Right cardiac atrium (tissue), 5 donors: ENCODE measurements at places on chromosomes 12 and 14.
A peak's percentile ranks its signal among the peaks of the same experiment; 100 is the strongest.

GRCh38 chr12:107955966-107956643 is 173.0 kb upstream of the WSCD2 start:
- DNase-seq = no peak

DNA sequence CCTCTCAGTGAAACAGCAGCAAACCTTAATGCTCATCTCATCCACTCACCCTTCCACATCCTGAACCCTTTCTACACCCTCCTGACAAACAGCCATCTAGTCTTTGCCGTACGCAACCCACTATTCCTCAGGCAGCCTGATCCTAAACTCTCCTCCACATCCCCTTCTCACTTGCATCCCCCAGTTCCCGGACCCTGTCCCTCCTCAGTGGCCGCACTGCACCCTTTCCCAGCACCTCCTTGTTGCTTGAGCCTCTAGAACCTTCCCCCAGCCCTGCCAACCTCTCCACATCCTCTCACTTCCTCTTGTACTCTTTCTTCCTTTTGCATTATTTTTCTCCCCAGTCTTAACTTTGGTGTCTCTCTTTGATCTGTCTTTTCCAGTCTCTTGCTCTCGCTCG is 42.9 kb downstream of the IQSEC3 start:
- no peak for DNase-seq

GRCh38 chr14:60323199-60323896 is 74.3 kb downstream of the PPM1A start:
- DNase-seq = no peak

GRCh38 chr14:58794993-58795762 is 157.4 kb downstream of the DACT1 start:
- no peak for DNase-seq

- no peak for DNase-seq
Measured at GRCh38 chr14:72879431-72879830, 14.5 kb downstream of the DPF3 start.

- no peak for DNase-seq
Measured at GRCh38 chr14:94660306-94660946, 48.2 kb downstream of the SERPINA3 start.

- DNase-seq = no peak
Measured at GRCh38 chr12:47725893-47726292, 603 bp upstream of the ENDOU start.

DNA sequence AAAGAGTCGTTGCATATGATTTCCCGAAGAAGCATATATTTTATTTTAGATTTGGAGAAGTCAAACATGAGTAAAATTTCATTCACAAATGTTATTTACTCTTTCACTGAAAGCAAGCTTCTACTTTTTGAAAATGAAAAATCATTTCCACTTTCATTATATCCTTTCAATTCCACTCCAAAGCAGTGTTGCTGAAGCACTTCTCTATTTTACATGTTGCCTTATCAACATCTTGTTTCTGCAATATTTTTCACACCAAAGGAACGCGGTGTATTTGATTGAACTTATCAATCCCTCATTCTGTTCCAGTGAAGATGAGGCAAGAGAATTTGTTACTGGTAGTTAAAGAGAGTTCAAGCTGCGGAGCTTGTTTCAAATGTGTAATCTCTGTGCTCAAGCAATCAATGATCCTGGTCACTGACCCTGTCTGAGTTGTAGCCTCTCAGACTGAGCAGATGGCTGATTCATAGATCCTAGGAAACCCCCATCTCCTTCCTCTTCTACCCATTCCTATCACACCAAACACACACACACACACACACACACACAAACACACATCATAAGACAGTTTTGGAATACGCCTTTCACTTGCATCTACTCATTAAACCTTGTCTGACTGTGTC is 236.2 kb upstream of the FLRT2 start:
- no peak for DNase-seq

- DNase-seq = peak; percentile 100
Measured at GRCh38 chr12:49707128-49707811, at the start of gene FMNL3. Gene FMNL3 (minus strand): TSS chr12:49707405. CDS start chr12:49707180, 225 bp downstream.

GRCh38 chr12:121288986-121289385 is 7.5 kb downstream of the CAMKK2 start:
- peak; percentile 78 for DNase-seq

GRCh38 chr12:40197590-40197989 is 27.2 kb upstream of the LRRK2 start:
- no peak for DNase-seq

- DNase-seq = peak; percentile 6
Measured at GRCh38 chr12:132161796-132162507, 17.7 kb downstream of the NOC4L start.

DNA sequence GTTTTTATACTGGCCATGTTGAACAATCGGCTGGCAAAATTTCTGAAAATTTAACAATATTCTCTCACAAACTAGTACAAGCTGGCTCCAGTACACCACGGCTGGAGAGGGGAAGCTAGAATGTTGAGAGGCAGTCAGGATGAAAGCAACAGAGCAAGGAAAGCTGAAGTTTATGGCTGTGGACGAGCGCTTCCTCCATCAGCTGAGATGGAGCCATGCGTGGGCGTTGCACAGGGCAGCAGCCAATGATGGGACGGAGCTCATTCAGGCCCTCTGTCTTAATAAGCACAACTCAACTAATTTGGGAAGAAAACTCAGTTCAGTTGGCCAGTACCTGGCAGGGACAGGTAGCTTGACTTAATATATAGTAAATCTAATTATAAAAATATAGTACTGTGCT is 14.1 kb upstream of the DCP1B start:
- DNase-seq = no peak

DNA sequence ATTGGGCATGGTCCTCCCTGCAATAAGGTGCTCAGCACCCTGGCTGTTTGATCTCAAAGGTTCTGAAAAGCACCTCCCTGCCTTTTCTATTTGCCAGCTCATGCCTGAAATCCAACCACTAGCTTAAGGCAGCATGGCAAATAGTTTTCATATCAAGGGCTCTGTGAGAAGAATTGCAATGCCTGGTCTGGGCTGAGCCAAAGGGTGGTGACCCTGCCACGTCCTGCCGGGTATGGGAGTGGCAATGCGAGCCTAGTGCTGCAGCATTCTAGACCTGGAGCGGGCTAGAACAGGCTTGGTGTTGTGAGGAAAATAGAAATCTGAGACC is 2.3 kb upstream of the SCNN1A start:
- peak; percentile 72 for DNase-seq

GRCh38 chr14:90756755-90757345 is 59.4 kb downstream of the TTC7B start:
- peak; percentile 56 for DNase-seq

- peak; percentile 88 for DNase-seq
Measured at GRCh38 chr14:90839024-90839888, 23.0 kb upstream of the TTC7B start.

DNA sequence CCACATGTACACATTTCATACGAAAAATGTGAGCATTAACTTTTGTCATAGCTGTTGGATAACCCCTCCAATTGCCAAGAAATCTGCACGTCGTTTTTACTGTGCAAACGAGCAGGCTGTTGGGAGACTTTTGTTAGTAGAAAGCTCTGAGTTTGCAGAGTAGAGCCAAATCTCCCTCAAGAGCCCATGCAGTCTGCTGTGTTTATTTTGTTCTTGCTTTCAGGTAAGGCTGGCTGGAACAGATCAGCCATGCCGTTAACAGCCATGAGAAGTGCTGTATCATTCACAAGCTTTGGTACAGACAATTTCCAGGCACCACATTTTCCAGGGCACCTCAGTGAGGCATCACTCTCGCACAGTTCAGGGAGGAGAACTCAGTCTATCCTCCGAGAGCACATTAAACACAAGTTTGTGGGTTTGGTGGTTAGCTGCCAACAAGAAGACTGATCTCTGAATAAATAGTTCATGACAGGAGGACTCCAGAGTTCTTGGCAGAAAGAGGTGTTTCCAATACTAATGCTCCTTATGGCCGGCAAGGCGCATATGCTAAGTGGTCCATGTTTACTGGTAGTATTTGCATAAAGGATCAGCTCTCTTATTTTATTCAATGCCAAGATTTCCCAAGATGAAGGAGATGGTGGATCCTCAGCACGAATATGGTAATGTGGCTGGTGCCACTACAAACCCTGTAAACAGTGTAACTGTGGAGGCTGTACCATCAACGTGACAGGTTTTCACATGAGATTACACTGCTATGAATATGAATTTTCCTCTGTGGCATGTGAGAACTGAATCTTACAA is 30.3 kb upstream of the PELI2 start:
- DNase-seq = no peak

DNA sequence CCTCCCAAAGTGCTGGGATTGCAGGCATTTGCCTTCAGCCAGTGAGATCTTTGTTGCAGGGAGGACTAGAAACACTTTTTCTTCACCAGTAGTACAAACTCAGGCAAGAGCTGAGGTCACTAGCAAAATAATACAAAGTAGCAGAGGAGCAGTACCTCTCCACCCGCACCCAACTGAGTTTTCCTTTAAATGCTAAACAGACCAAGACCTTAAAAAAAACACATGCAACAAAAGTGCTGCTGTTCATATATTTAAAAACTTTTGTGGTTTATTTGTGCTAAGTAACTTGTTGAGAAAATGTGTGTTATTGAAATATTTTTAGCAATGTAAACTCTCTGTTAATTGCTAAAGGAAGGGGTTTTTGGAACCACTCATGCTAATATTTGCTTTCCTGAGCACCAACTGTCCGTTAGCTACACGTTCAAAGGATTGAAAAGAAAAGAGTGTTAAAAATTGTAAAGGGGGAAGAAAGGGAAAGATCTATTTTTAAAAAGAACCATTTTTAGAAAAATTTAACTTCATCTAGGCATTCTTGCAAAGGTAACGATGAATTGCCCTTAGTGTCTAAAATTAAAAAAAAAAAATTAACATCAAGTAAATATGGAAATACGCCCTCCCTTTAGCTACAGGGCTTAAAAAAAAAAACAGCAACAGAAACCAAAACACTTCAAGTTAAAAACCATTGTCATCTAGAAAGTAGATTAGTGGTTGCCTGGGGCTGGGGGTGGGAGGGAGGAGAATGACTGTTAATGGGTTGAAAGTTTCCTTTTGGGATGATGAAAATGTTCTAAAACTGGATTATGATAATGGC is 114.0 kb upstream of the KRAS start:
- no peak for DNase-seq
